ENCODE measurements at places on chromosomes 16 and 17.

- peak; percentile 38 for DNase-seq
Measured at GRCh38 chr17:74454197-74455024, 12.0 kb upstream of the CD300A start.

DNA sequence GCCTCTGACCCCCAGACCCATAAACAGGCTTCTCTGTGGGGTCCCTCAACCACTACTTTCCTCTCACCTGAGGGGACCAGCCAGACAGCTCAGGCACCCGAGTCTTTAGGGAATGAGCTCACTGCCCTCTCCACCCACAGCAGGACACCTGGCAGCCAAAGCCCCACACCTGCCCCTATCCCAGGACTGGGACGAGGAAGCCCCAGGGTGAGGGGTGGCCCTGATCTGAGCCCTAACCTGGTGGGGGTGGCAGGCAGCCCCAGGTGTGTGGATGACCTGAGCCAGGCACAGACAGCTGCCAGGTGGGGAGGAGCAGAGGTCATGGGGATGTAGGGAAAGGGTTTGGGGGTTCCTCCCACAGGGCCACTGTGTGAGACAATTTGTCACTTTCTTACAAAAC lies 1.7 kb upstream of the TEX19 start:
- DNase-seq: no peak

- DNase-seq: no peak
Measured at GRCh38 chr16:83943516-83944050, 9.5 kb upstream of the OSGIN1 start.

- DNase-seq: no peak
Measured at GRCh38 chr17:45841186-45841585, 3.5 kb upstream of the SPPL2C start.

DNA sequence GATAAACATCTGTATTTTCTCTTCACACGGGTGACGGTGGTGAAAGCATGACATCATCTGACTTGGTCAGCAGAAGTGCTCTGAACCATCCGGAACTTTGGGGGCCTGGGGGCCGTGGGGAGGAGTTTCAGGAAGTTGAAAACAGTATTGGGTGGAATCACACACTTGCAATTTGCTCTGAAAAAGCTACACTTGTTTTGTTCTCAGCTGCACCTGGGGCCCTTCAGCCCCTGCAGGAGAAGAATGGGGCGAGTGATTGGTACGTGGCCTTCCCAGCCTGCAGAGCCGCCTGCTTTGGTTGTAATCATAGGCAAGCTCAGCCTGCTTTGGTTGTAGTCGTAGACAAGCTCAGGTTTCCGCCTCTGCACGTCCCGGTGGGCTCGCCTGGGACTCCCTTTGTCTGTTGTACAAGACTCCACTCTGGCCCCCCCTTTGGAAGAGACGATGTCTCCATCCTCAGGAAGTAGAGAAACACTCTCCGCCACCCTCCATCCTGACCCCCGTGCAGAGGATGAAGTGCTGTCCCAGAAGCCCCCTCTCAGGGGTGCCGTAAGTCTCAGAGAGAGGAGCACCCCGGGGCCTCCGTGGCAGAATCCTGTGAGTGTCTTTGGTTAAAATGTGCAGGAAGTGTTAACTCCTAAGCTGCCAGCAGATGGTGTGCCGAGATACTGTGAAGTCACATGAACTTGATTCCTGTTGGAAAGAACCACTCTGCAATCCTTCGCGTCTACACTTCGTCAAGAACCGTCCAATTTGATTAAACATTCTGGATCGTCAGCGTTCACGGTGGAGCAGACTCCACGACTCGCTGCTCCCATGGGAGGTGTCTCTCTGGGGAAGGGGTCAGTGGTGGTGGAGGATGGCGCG lies 5.4 kb downstream of the BANP start:
- peak; percentile 65 for DNase-seq

GRCh38 chr17:50686494-50687199 lies 21.1 kb downstream of the ANKRD40 start:
- no peak for DNase-seq

DNA sequence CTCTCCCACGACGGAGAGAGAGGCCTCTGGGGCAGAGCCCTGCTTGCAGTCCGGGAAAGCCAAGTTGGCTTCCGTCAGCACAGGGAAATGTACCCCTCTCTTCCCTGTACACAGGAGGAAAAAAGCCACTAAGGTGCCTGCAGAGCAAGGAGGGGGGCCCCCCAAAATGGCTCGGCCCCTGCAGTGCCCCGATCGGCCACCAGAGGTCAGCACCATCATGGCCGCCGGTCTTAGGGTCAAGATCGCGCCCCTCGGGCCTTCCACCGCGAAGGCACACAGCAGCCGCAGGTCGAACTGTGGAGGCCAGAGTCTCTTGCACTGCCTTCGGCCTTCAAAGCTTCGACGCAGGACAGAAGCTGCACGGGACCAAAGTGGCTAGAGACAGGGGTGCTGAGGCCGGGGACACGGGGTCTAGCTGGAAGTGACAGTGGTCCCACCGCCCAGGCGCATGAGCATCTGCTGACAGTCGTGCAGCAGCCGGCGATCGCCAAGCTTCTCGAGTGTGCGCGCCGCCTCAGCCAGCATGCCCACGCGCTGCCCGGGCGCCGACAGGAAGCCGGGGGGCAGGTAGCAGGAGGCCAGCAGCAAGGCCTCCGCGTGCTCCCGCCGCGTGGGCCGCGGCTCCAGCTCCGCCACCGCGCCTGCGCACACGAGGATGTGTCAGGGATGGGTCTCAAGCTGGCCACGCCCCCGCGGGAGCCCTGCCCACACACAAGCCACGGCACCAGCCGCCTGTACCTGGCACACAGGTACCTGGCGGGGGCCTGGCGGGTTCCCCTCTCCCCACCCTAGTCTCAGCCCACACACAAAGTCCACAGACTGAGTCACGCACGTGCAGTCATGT lies 24.4 kb downstream of the SREBF1 start:
- peak; percentile 83 for DNase-seq

GRCh38 chr17:80779961-80780380 lies 211.7 kb upstream of the CHMP6 start:
- no peak for DNase-seq

GRCh38 chr17:29140631-29141513 lies 39.3 kb downstream of the MYO18A start:
- DNase-seq: peak; percentile 42

GRCh38 chr16:85900027-85900792 lies 1.2 kb downstream of the IRF8 start:
- DNase-seq: no peak

- DNase-seq: no peak
Measured at GRCh38 chr17:30376621-30377452, 1.9 kb upstream of the CPD start.

GRCh38 chr17:40327735-40328385 lies 18.9 kb downstream of the RARA start:
- DNase-seq: no peak

GRCh38 chr17:42553866-42554249 lies 1.1 kb downstream of the HSD17B1 start:
- no peak for DNase-seq

- DNase-seq: peak; percentile 86
Measured at GRCh38 chr17:43994272-43995149, 9.9 kb upstream of the NAGS start.

GRCh38 chr16:67392301-67393059 lies 818 bp downstream of the TPPP3 start:
- no peak for DNase-seq

DNA sequence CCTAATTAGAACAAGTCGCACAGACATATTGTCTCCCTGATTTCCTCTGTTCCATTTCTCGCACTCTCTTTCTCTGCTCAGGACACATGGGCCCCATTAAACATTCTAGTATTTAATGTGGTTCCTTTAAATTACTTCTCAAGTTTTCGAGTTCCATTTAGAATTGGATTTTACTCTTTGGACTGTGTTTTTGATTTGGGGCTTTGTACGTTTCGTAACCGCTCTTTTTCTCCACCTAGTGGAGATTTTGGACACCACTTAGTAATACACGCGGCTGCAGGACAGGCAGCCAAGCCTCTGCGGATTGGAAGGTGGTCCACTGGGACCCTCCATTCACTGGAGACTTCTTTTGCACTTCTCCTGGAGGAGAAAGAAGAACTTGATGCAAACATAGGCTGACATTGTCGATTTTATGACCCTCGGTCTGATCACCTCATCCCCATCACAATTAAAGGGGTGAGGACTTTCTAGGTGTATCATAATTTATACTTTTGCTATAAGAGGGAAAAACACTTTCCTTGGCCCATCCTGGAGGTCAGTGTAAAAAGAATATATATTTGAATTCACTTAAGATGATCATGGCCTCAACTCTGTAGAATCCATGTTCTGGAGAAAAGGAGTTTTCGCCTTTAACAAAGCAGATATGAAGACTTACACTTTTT lies 85.7 kb downstream of the NOG start:
- DNase-seq: peak; percentile 69

DNA sequence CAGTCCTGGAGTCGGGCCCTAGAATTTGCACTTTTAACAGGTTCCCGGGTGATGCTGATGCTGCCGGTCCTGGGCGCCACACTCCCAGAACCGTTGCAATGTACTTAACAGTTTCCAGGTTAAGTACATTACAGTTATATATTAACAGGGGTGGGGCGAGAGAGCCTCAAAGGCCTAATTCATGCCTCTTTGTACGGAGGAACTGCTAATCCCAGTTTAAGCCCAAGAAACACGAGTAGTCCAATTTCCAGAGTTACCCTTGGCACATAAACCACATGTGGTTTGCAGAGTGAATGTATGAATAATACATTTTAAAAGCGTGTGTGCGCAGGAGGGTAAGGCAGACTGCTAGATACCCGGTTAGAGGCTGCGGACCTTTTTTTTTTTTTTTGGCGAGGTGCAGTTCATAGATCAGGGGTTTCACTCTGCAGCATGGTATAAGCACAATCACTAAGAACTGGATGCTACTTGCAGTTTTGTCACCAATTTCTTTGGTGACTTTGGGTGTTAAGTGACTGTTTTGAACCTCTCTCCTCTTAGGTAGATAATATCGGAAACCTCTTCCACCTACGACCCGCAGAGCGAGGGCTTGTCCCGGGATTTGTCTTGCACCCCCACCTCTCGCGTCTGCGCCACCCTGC lies 713 bp downstream of the COX11 start:
- peak; percentile 18 for DNase-seq

GRCh38 chr17:82128287-82128686 lies 30.3 kb upstream of the FASN start:
- DNase-seq: no peak

- DNase-seq: no peak
Measured at GRCh38 chr16:89210904-89211515, 6.5 kb upstream of the ZNF778 start.

- DNase-seq: no peak
Measured at GRCh38 chr17:42759982-42760651, 910 bp upstream of the RAMP2 start.

- no peak for DNase-seq
Measured at GRCh38 chr17:3565143-3565542, 7.5 kb upstream of the TRPV3 start.

GRCh38 chr16:85952811-85953210 lies 53.8 kb downstream of the IRF8 start:
- DNase-seq: no peak

DNA sequence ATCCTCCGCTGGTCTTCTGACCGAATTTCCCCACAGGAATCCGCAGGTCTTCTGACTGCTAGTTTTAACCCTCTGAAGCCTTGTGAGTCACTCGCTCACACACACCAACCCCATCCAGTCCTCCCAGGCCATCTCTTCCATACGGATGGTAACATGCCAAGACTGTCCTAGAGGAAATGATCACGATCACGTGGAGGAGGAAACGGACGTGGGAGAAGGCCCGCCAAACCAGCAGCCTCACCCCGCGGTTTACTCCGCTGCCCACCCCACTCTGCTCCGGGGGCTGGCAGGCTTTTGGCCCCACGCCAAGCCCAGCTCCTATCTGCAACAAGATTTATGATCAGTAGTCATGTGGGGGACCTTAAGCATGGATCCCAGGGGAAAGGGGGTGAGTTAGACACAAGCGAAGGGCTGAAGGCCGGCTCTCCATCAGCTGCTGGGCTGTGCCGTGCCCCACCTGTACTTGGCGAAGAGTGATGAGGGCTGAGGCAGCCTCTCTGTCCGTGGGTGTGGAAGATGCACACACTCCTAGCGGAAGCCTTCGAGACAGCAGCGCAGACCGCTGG lies 1.5 kb upstream of the FAAP100 start:
- DNase-seq: no peak

- DNase-seq: no peak
Measured at GRCh38 chr16:24543949-24544348, 4.6 kb downstream of the RBBP6 start.

GRCh38 chr17:42065201-42065600 lies 14.8 kb upstream of the C17orf113 start:
- DNase-seq: no peak

DNA sequence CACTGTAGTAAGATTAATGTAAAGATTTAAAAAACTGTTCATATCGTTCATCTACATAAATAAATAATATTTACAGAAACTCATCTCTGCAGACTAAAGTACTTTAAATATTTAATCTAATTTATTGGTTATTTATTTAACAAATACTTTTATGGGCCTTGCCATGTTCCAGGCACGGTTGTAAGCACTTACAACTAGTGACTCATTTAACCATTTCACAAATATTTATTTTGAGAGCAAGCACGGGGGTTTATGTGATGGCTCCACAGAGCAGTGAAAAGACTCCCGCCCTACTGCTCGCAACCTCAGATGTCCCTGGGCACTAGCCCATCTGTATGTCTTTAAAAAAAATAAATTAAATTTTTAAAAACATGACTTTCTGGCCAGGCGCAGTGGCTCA lies 575.9 kb downstream of the WWOX start:
- no peak for DNase-seq

DNA sequence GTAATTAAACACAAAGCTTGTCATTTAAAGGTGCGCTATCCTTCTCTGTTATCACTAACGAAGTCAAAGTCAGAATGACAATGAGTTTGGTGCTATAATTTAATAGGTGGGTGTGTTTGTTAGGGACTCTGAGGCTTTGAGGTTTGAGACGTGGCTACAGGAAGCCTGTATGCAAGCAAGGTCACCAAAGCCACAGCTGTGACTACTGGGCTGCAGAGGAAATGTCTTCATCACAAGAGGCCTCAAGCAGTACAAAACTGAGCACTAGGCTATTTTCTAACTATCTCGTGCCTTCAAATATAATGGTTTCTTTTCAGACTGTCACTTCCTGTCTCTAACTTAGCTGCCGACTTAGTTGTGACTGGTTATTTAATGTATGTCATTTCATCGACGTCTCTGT lies 141.2 kb downstream of the AATF start:
- no peak for DNase-seq

GRCh38 chr16:57284952-57285363 lies 486 bp upstream of the PLLP start:
- DNase-seq: no peak

GRCh38 chr17:9104370-9105041 lies 83.2 kb downstream of the NTN1 start:
- no peak for DNase-seq

GRCh38 chr16:17403156-17403809 lies 67.5 kb downstream of the XYLT1 start:
- DNase-seq: no peak

GRCh38 chr17:73693071-73693470 lies 48.8 kb upstream of the SDK2 start:
- DNase-seq: no peak

- DNase-seq: peak; percentile 30
Measured at GRCh38 chr17:64491034-64491860, 5.6 kb downstream of the POLG2 start.

GRCh38 chr16:21611556-21612384 lies 12.4 kb downstream of the METTL9 start:
- peak; percentile 59 for DNase-seq

Data from neural progenitor cell (in vitro differentiated cells).